ENCODE measurements at places on chromosomes 2 and 18.
A peak's percentile ranks its signal among the peaks of the same experiment; 100 is the strongest.

DNA sequence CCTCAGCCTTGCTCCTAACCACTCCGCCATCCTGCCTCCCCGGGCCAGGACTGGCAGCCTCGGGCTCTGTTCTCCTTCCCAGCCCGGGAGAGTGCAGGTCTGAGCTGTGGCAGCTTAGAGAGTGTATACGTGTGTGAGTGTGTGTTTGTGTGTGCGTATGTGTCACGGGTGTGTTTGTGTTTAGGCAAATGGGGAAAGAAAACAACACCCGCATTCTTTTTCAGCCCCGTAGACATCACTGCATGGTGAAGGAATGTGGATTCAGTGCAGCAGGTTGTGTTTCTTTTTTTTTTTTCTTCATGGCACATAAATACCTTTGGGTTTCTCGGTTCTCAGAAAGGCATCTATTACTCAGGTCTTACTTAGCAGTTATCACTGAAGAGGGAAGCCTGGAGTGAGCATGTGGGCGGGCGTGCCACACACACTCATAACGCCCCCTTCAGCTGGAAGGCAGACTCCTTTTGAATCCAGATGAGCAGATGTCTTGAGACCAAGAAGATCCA, 44.2 kb downstream of the GLI2 start:
- DNase-seq, result no peak

- peak; percentile 82 for DNase-seq
These were observed 47.9 kb downstream of the BOLA3 start for GRCh38 chr2:74099835-74100234.

DNA sequence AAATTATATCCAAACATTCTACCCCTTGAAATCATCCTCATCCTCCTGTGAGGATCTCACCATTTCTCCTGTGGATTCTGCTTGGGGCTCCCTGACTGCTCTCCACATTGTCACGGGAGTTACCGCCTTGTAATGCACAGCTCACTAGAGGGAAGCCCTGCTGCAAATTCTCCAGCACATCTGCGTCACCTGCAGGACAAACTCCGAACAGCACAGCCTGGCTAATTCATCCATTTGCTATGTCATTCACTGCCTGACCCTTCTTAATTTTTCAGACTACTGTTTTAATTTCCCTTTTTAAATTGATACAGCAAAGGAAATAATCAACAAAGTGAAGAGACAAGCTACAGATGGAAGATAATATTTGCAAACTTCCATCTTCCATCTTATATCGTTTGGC, 627.4 kb downstream of the FBXO15 start:
- DNase-seq, result no peak

GRCh38 chr2:227674485-227674884, 7.9 kb downstream of the SCYGR5 start:
- DNase-seq, result no peak

- no peak for DNase-seq
These were observed 109.5 kb downstream of the RAPGEF4 start for GRCh38 chr2:172845028-172845630.

- no peak for DNase-seq
These were observed 134.4 kb upstream of the SEC11C start for GRCh38 chr18:59005262-59005661.

- no peak for DNase-seq
These were observed 117.8 kb downstream of the NFATC1 start for GRCh38 chr18:79513381-79514081.

GRCh38 chr2:127361929-127362885, 25.6 kb downstream of the MAP3K2 start:
- DNase-seq, result no peak

DNA sequence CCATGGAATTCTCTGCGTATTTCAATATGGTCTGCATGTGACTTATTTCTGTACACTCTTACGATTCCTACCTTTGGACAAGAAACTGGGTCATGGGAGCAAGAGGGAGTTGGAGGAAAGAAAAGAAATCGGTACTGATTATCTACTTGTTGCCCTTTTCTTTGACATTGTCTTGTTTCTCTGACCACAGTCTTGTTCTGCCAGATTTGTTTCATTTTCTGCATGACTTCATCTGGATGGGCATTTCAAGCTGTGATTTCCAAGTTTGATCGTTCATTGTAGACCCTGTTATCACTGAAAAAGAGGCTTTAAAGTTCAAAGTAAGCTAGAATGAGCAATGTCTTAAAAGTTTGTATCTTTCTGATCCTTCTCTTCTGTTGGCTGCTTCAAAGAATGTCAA, 2186.3 kb upstream of the CELF4 start:
- no peak for DNase-seq

- DNase-seq, result no peak
These were observed 36.4 kb downstream of the ATP6V1C2 start for GRCh38 chr2:10757814-10758286.

DNA sequence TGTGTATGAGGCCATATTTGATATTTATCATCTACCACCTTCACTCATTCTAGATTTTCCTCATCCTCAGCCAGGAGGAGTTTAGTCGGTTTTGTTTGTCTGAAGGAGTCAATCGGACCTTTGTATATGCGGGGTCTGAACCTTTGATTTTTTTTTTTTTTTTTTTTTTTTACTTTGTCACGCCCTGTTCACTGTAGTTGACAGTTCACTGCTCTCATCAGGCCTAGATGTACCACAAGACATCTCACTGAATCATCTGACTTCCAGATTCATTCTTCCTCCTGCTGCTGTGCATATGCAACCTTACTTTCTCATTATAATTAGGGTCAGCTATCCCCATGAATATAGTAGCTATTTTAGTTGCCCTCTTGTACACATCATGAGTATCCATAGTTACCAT, 133.2 kb downstream of the ARHGAP15 start:
- DNase-seq, result no peak

DNA sequence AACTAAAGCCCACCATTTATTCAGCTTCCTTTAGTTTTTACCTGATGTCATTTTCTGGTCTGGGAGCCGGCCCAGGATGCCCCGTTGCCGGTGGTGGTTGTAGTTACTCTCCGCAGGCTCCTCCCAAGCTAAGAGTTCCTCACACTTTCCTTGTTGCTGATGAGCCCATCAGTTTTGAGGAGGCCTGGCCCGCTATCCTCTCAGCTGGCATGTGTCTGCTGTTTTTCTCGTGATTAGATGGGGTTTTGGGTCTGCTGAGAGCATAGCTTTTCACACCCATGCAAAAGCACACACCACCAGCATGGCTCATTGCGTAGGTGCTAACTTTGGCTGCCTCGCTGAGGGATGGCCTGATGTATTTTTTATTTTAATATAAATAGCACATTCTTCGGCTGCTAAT, 72.1 kb downstream of the PSMG2 start:
- DNase-seq, result no peak

DNA sequence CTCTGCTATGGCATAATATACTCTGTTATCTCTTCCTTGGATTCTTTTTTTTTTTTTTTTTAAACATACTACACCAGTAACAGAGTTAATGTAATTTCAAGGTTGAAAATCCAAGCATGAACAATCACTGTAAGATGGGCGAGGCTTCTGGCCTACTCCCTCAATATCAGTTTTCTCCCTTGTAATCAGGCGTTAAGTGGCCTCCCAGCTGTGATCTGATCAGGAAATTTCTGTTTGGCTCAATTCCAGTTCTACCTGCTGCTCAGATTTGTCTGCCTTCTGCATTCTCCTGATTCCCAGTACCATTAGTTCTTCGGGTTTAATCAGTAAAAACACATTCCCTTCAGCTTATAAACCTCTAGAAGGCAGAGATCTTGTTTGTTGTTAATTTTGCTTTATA, 18.6 kb downstream of the PRKD3 start:
- DNase-seq, result no peak

- DNase-seq, result no peak
These were observed 94.1 kb downstream of the GALNT3 start for GRCh38 chr2:165699946-165700345.

DNA sequence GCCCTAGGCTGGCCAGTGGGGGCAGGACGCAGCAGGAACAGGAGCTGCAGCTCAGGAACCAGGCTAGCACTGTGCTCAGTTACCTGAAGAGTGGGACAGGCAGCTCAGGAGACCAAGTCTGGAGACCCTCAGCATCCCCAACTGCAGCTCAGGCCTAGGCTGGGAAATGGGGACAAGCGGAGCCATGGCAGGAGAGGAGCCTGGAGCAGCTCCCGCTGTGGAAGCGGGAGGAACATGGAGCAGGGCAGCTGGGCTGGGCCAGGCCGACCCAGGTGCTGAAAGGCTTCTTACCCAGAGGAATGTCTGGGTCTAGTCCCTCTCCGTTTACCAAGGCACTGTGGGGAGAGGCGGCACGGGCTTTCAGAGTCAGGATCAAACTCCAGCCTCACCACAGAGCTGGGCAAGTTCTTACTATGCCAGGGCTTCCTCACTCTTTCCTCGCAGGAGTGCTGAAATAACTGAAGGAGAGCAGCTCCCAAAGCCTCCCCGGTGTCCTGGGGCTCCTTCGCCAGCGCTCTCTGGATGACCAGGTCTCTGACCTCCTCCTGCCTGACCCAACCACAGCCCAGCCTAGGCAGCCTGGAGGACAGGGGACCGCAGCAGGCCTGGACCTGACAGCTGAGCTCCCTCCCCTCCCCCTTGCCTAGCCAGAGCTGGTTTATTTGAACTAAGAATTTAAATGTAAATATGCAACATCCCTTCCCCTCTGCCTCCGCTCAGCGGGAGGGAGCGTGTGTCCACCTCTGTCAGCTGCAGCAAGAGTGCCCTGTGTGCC, 247.8 kb upstream of the SIX2 start:
- no peak for DNase-seq

GRCh38 chr2:112021781-112022231, 33.3 kb upstream of the TMEM87B start:
- peak; percentile 19 for DNase-seq

DNA sequence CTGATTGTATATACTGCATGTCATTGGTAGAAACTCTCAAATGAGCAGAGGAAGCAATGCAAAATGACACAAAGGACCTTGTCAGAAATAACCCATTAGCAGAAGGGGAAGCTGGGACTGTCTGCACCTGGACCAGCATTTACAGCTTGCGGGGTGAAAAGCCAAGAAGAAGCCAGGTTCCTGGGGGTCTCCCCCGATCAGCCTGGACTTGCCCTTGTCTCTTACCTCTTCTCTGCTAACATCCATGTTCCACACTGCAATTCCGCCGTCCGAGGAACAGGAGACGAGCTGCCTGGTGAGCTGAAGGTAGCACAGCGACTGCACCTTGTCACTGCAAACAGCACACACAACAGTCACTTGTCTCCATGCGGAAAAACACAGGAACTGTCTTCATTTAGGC, 51.1 kb downstream of the WDFY1 start:
- DNase-seq, result no peak

- no peak for DNase-seq
These were observed 31.8 kb downstream of the CREG2 start for GRCh38 chr2:101355401-101356054.

- no peak for DNase-seq
These were observed 91.8 kb downstream of the TGIF1 start for GRCh38 chr18:3541549-3542386.

- no peak for DNase-seq
These were observed 122.4 kb upstream of the SIX3 start for GRCh38 chr2:44819061-44819460.

DNA sequence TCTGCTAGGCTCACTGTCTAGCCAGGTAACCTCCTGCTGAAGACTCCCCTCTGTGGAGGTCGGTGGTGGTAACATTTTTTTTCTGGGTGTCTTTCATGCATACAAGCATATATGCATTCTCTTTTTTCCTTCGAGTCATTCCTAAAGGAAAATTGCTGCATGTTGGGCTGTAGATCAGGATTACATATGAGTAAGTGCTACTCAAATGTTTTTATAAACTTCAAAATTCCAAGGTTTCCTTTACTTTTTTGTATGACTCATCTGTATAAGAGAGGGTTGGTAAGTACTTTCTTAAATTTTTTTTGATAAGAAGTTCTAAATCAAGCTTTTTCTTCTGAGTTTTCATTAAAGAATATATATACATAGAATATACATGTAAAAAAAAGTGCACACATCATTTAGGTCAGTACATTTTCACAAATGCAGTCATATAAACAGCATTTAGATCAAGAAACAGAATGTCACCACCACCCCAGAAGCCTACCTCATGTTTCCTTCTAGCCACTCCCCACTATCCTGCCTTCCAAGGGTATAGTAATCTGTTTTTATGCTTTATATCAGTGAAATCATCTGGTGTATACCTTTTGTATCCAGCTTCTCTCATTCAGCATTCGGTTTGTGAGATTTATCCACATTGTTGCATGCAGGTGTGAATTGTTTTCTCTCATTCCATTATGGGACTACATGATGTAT, 128.0 kb upstream of the MAP3K20 start:
- DNase-seq, result no peak
